ENCODE measurements at places on chromosomes 3 and 15.

GRCh38 chr15:64046421-64047153 is at the start of gene DAPK2:
DAPK2 (minus strand) TSS chr15:64046485; CDS start chr15:64040261, 6,224 bp downstream.
- peak; percentile 69 for DNase-seq

DNA sequence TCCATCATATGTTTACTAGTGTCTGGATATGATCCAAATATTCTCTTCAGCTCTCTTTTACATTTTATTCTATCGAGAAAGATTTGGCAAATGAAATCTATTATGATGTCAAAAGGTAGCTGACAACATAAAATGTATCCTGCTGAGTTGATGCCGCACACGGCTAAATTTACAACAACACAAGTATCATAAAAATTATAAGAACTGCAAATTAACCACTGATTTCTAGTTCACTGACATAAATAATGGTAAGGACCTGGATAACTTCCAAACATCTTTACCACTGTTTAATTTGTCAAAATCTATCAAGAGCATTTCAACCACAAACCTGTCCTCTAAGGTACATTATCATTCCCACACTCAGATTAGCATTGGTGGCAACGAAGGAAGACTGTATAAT is 244.5 kb downstream of the FOXP1 start:
- no peak for DNase-seq

DNA sequence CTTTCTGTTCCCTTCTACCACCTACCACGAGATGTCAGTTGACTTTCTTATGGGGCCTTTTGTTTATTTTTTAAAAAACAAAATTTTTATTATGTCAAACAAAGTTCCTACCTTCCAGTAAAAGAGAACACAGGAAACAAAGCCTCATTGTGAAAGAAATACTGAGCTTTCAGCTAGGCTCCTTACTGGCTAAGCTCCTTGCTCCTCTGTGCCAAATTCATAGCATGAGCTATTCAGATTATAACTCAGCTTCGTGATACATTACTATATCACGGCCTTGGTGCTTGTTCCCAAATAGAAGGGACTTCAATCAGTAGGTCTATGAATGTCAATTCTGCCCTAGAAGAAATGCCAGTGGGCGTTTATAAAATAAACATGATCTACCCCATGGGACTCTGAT is 145.8 kb upstream of the CHRM5 start:
- DNase-seq = no peak

DNA sequence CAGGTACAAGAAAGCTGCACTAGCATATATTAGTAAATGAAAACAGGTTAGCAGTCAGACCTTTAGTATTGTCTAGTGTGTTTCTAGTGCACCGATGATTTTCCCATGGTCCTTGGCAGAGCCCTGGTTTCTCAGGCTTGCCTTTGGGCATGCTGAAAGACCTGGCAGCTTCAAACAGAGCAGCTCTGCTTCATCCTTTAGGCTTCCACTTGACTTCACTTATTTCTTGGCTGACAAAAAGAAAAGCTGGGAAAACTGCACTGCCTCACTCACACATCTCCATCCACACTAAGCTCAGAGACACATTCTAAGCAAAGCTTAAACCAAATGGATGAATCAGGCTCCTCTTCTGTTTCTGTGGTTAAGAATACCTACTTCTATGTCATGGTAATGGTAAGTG is 374.8 kb upstream of the PDZRN3 start:
- DNase-seq = no peak

GRCh38 chr3:194005930-194006501 is 129.9 kb upstream of the HES1 start:
- DNase-seq = no peak

DNA sequence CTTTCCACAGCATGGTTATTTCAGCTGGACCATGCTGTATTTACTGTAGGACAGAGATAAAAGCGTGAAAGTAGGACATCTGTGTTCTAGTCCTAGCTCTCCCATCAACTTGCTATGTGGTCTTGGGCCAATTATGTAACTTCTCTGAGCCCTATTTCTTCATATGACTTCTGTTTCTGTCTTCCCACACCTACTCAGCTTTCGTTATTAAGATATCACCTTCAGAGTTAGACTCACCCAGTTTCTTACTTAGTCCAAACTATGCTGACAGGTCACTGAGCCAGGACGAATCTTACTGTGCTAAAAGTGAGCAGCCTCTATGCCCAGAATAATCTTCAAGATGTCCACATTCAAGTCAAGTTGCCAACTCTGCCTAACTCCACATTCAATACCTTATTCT is 283.7 kb downstream of the IL5RA start:
- DNase-seq = no peak

GRCh38 chr3:127734754-127735473 is 62.2 kb downstream of the ABTB1 start:
- no peak for DNase-seq

- DNase-seq = no peak
Measured at GRCh38 chr3:5690904-5691532, 503.5 kb downstream of the EDEM1 start.

Data from glutamatergic neuron (in vitro differentiated cells).